ENCODE measurements at places on chromosomes 3 and 15.

DNA sequence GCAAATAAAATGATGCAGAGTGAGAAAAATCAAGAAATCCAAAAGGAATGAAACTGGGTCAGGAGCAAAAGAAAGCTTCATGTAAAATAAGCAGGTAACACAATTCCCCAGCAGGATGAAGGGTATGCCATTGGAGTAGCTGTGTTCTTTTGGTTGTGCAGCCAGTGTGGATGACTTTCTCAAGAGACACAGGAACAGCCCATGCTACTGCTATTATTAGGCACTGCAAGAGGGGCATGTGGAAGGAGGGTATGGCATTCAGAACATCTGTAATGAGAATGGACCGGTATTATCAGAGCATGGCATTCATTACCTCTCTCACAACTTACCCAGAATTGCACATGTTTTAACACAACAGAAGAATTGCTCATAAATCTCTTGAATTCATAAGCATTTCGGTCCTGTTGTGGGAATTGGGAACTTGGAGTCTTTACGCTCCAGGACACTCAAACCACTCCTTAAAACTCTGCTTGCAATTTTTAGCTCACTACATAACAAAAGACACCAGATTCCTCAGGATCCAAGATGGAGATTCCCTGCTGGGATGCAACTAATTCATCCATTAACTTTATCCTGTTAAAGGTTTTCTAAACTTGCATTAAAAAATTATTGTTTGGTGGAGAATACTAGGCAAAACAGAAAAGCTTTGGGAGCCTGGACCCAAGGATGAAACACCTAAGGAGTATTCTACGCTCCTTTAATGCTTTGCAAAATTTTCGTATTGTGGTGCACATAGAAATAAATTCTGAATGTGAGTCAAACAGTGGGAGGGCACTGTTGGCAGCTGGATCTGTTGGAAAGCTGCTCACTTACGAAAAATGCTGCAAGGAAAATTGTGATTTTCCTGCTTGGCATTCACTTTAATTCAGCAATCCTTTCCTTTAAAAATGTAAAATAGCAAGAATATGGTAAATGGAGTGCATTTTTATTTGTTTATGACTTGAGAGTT, 34.6 kb upstream of the CDIN1 start:
- no peak for DNase-seq

DNA sequence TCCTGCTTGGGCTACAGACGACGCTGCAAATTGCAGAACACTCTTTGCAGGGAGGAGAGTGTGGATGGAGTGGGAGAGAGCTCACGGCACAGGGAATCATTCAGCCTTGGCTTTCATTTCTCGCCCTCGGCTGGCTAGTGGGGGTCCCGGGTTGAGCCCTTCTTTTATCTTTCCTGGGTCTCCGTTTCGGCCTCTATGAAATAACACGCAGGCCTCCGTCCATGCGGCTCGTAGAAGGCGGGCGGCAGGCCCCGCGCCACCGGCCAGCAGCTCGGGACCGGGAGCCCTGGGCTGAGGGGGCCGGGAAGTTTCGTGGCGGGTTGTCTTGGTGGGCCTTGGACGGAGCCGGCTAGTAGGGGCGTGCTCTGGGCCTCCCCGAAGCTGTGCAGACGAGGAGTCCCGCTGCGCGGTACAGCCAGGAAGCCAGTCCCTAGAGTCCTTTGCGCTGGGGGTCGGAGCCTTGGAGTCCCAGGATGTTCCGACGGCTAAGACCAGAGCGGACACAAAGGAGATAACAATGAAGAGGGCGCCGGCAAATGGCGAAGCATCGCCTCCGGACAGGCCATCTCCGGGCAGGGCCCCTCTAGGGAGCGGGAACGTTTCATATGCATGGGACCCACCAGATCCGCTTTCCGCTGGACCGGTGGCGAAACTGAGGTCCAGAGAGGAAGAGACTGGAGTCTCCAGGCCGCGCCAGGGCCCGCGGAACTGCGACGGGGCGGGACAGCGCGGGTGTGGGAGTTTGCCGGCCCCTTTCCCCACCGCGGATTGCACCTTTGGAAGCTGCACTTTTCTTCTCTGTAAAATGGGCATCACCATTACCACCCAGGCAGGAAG, 4.3 kb downstream of the RNU6-1 start:
- no peak for DNase-seq

DNA sequence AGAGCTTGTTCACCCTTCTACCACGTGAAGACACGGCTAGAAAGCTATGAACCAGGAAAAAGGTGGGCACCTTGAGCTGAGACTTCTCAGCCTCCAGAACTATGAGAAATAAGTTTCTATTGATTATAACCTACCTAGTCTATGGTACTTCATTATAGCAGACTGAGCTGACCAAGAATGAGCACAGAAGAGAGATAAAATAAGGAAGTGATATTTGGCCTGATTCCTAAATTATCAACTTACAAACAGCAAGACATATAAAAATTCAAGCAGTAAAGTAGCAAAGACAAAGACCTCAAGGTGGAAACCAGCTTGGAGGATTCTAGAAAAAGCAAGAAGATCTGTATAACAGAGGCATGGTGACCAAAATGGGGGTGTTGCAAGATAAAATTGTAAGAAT, 63.9 kb upstream of the OSTN start:
- no peak for DNase-seq

DNA sequence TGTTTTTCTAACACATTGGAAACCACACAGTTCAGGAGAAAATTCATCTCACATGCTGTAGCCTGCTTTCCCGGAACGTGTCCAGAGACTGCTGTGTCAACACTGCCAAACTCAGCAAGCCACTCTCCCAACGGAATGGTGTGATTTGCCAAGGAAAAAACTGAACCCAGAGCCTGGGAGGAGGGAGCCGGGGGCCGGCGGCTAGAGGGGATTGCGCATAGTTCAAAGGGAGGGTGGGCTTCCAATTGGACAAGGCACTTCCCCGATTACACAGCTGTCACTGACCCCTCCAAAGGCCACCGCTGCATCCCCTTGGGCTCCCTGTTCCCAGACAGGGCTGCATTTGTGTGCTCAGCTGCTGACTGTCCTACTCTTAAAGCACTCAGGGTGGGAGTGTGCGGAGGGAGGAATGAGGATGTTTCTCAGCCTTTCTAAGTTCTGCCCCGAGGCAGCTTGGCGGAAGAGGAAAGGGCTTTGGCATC, 256.2 kb downstream of the ZNF621 start:
- peak; percentile 24 for DNase-seq

DNA sequence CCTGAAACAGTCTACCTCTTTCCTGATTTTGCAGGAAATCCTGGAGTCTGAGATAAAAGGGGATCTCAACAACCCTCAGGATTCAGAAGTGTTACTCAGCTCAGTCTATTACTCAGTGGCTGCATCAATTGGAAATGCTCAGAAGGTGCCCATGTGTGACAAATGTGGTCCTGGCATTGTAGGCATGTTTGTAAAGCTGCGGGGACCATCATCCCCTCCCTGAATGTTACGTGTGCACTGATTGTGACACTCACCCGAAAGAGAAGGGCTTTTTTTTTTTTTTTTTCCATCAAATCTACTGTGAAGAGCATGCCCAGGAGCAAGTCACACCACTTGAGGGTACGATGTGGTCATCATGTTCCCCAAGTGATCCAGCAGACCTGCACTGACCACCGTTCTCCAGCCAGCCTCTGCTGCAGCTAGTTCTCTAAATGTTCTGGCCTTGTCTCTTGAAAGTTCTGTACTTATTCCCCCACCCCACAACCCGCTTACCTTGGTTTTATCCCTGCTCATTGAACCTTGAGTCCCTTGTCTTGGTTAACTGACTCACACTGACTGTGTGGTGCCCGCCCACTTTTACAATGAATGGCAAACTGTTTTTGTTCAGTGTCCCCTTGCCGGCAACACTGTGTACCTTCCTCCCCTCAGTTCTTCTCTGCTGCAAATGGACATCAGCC, 19.8 kb downstream of the ST3GAL6 start:
- peak; percentile 58 for DNase-seq

DNA sequence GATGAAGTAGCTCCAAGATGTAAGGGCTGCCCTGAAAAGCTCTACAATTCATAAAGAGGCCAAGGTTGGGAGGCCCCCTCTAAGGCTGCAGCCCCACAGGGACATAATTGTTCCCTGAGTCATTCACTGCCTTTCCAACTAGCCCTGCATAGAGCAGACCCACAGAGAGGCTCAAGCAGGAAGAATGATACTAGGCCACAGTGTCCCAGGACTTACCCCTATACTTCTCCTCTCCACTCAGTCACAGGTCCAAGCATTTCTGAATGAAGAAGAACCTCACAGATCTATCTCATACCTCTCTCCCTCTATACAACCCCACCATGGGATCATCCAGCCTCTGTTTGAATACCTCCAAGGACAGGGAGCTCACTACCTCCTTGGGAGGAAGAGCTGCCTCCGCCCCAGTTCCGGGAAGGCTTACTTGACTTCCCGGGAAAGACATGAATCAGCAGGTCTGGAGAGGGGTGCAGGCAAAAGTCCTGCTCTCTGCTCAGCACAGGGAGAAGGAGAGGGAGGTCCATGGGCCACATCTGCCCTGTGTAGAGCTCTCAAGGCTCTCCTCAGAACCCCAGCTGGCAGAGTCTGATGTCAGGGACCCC, 6.9 kb upstream of the SKIC8 start:
- DNase-seq: no peak

GRCh38 chr3:106067711-106068110, 198.9 kb upstream of the CBLB start:
- DNase-seq: no peak

- DNase-seq: no peak
Observed at GRCh38 chr3:167469381-167469780, 4.5 kb downstream of the SERPINI2 start.

DNA sequence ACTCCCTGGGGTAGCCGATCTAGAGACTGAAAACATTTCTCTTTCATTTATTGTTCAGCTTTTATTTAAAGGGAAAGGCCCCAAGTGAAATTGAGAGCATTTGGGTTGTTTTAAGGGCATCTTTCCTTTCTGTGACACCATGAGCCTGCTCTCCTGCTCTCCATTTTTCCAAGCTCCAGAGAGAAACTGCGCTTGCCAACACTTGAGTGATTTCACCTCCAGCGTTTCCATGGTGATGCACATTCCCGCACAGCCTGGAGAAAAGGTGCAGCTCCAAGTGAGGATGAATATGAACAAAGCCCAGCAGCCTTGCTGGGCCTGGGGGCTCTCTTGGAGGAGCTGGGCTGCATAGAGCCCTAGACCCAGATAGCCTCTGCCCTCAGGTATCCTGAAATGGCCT, 159.2 kb upstream of the PPP2R3A start:
- DNase-seq: no peak

DNA sequence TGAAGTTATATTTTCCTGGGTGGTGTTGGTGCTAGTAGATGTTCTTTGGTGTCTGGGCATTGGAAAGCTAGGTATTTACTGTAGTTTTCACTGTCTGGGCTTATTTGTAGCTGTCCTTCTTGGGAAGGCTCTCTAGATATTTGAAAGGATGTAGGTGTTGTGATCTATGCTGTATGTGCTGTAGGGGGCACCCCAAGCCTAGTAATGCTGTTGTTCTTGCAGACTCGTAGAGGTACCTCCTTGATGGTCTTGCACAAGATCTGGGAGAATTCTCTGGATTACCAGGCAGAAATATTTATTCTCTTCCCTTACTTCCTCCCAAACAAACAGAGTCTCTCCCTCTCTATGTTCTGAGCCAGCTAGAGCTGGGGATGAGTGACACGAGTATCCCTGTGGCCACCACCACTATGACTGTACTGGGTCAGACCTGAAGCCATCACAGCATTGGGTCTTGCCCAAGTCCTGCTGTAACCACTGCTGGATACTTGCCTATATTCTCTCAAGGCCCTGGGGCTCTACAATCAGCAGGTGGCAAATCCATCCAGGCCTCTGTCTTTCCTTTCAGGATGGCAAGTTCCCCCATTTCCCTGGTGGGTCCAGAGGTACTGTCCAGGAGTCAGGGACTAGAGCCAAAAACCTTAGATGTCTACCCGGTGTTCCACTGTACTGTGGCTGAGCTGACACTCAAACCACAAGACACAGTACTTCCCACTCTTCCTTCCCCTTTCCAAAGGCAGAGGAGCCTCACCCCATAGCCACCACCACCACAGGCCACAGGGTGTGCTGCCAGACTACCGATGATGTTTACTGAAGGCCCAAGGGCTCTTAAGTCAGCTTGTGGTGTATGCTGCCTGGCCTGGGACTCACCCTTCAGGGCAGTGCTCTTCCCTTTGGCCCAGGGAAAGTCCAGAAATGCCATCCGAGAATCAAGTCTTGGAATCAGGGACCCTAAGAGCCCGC, 195.2 kb upstream of the DPPA4 start:
- DNase-seq: peak; percentile 69

DNA sequence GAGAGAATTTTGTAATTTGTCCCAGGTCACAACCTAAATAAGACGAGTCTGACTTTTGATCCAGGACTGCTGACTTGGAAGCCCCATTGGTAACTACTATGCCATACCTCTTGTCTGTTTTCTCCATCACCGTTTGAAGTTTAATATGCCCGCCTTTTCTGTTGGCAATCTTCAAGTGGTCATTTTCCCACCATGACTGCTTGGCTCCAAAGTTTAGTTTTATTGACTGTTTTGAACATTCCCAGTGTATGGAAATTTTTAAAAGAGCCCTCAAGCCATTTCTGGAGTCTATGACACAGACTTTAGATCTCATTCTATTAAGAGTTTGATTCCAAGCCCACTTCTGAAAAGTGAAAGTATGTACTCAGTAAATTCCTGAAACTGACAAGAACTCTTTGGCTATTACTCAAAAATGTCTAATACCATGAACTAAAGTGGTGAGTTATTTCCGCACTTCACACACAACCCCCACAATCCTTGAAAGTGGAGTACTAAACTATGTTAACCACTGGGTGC, 136.7 kb upstream of the ADAMTS9 start:
- no peak for DNase-seq

GRCh38 chr3:61669668-61670299, 108.4 kb downstream of the PTPRG start:
- DNase-seq: peak; percentile 61

GRCh38 chr3:28935146-28935545, 345.7 kb upstream of the RBMS3 start:
- DNase-seq: no peak
